AG10803 (cell line): ENCODE measurements at places on chromosomes 12 and 14.

- DNase-seq: no peak
Observed at GRCh38 chr14:81829447-81829846, 295.8 kb upstream of the SEL1L start.

- DNase-seq: no peak
Observed at GRCh38 chr12:68627673-68628319, 17.1 kb downstream of the RAP1B start.

DNA sequence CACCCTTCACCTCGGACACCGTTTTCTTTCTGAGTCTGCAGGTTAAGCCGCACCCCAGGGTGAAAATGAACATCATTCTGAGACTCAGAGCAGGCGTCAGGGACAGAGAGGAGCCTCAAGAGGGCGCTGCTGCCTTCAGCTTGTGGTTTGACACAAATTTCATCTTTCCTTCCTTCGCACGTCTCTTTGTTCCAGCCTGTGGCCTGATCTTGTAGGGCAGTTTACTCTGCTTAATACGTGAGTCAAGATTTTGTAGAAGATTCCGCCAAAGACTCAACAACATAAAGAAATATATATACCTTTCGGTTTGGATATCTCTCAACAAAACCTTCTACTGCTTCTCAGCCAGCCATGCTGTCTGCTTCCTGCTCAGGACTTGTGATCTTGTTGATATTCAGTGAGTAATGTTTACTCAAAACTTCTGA lies 329.3 kb upstream of the OR4E1 start:
- DNase-seq: no peak

DNA sequence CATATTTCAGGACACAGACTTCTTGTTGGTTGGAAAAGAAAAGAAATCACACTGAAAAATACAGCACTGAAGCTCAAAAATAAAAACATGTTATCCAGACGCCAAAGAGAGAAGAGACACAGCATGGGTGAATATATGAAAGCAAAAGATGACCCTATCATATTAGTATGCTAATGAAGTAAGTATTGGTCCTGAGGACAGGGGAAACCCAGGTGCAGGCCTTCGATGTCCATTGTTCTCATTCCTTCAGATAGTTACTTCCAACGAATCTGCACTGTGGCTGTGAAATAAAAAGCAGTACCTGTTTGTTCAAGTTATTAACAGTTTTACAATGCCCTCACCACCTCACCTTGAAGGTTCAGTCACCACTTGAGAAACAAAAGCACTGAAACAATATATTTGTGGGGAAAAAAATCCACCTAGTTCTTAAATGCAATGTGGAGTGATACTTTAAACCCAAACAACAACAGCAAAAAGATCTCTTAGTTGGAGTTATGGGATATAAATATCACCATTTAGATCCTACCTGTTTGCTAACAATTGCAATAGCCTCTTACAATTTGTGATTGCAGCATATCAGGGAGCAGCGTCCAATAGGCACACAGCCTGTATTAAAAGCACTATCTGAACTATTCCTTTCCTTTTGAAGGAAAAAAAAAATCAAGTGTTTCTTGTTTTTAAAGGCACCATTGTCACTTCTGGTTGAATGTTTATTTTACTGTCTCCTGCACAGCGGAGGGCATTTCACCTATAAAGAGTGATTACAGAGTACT lies 188.1 kb downstream of the BCAT1 start:
- DNase-seq: no peak

GRCh38 chr14:39109893-39110715 lies 4.0 kb upstream of the GEMIN2 start:
- no peak for DNase-seq

GRCh38 chr12:52217223-52217622 lies 15.8 kb upstream of the KRT7 start:
- no peak for DNase-seq

DNA sequence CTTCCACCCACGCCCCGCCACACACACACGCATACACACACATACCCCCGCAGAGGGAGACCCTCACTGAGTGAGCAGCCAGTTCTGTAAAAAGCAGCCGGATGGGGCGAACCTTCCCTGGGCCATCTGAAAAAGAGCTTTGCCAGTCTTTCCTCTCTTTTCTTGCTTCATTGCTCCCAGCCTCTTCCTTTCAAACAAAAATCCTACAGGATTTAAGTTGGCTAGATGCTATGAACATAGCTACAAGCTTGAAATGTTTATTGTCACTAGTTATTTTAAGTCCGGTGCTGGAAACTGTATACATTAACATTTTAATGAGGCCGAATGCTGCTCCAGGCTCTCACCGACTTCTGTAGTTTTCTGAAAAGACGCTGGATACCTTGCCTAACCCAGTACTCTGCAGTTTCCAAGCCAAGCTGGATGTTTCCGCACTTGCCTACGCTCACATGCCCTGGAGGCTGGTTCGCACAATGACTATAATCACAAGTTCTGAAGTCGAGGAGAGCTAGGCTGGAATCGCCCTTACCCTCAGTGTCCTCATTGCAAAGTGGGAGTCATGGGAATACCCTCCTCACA lies 39.2 kb downstream of the LTBP2 start:
- DNase-seq: no peak

GRCh38 chr14:93230539-93230938 lies 23.5 kb downstream of the UBR7 start:
- DNase-seq: no peak

DNA sequence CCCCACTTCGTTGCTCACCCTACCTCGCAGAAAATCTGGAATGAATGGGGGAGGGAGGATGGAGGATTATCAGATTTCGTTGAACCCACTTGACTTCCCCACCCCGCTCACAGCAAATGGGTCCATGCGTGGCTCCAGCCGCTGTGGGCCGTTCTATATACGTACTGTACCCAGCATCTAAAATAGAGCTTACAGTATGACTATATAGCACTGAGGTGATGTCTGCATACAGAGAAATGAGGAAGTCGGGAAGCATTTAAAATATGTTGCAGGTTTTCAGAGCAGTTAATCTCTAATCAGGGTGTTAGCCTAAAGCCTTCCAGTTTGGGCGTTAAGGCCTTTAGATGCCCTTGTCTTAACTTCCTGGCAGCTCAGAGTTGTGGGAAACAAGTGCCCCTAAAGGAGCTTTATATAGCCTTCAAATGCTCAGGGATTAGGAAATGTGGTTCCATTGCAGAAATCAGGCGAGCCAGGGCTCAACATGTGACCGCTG lies 1.4 kb downstream of the BICDL1 start:
- DNase-seq: no peak

DNA sequence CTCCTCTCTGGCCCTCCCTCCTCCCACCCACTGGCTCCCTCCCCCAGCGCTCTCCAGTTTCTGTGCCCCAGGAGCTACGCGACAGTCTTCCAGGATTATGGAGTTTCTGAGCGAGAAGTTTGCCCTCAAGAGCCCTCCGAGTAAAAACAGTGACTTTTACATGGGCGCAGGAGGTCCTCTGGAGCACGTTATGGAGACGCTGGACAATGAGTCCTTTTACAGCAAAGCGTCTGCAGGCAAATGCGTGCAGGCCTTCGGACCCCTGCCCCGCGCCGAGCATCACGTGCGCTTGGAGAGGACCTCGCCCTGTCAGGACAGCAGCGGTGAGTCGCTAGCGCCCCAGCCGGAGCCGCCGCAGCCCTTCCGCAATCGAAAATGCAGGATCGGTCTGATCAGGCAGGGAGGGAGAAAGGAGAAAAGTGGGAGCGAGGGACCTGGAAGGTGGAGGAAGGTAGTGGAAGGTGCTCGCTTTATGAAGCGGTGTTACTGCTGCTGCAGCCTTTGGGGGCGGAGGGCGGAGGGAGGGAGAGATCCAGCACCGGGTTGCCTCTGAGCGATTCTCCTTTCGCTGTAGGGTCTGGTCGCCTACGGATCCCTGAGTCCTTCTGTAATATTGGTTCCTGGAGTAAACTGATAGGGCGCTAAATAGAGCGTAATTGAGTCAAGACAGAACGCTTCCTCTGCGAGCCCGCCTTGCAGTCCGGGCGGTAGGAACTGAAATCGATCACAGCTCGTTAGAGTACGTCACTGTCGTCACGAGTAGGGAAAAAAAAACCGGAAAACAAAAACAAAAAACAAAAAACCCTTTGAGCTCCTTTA lies at the start of gene ALX1:
Gene ALX1, plus strand, starts transcription at position 56 of the 819 bp plus-strand sequence. Its CDS starts 42 bp downstream, at position 98.
- peak; percentile 6 for DNase-seq

DNA sequence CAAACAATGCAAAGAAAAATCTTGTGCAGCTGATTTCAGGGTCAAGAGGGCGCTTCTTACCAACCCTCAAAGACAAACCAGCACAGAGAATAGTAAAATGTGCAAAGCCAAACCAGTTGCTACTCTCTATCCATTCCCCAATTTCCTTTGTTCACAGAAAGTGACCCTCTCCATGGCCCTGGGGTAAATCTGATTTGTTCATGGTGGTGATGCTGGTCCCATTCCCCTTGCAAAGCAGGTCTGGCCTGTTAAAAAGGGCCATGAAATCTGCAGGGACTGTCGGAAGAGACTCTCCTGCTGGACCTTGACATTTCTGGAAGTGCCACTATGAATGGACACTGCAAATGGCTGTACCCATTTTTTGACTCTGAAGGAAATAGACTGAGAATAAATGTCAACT lies 113.5 kb downstream of the HMGA2 start:
- no peak for DNase-seq

- DNase-seq: no peak
Observed at GRCh38 chr14:93017301-93017797, 94.4 kb downstream of the CHGA start.

DNA sequence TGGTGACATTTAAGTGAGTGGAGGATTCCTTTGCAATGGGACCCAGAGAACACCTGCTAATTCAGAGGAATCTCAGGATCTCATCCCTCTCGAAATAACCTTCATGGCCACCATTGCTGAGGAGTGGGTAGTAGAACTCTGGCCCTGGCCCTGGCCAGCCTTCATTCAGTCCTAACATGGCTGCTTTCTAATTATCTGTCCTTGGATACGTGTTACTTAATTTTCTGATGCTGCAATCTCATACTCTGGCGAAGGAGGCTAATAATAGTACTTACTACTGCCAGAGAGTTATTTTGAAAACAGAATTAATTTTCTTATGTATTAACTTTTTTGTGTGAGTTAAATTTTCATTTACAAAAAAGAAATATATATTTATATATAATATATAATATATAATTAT lies 12.1 kb upstream of the COX6A1 start:
- DNase-seq: no peak

DNA sequence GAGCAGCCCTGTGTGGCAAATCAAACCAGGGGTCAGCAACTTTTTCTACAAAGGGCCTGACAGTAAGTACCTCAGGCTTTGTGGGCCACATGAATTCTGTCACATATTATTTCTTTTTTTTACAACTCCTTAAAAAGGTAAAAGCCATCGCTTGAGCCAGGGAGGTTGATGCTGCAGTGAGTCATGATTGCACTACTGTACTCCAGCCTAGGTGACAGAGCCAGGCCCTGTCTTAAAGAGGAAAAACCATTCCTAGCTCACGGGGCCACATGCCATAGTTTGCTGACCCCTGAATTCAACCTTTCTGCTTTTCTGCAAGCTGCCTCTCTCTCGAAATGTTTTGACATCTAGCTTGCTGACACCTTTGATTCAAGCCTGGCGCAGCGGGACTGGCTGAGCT lies 55.1 kb upstream of the CORO1C start:
- DNase-seq: no peak

GRCh38 chr12:62689042-62689839 lies 222.6 kb downstream of the MON2 start:
- no peak for DNase-seq

DNA sequence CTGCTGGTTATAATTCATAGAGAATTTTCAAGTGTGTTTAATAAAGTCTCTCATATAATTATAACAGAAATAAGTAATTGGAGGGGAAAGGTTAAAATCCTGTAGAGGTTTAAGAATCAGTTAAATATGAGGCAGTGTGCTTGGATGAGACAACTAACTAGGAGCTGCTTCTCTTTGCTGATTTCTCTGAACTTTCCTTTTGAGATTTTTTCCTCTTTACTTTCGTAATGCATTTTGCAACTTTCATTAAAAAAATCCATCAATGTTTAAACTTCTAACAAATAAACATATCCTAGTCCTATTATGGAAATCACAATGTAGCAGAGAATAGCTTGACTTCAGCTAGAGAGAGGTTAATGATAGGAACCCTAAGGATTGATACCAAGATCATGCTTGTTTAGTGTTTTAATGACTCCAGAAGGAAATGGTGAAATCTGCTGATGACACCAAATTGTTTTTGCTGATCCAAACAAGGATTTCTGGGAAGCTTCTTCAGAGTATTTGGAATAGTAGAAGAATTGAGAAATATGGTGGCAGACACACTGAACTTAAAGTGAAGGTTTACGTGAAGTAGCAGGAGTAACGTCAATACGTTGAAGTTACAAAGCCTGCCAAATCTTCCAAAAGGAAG lies 122.6 kb downstream of the RAD51B start:
- peak; percentile 53 for DNase-seq

DNA sequence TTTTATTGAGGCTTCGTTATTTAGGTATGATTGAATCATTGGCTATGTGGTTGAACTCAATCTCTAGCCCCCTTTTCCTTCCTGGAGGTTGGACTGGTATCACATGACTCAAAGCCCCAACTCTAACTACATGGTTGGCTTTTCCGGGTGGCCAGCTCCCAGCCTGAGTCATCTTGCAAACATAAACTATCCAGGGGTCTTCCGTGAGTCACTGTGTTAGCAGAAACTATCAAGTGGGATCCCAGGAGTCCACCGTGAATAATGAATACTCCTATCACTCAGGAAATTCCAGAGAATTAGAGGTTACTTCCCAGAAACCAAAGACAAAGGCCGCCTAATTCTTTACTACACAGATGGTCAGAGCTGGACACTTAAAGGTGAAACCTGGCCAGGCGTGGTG lies 19.7 kb upstream of the PLEKHD1 start:
- peak; percentile 15 for DNase-seq

GRCh38 chr12:57142121-57142520 lies 5.3 kb downstream of the LRP1-AS start:
- no peak for DNase-seq

DNA sequence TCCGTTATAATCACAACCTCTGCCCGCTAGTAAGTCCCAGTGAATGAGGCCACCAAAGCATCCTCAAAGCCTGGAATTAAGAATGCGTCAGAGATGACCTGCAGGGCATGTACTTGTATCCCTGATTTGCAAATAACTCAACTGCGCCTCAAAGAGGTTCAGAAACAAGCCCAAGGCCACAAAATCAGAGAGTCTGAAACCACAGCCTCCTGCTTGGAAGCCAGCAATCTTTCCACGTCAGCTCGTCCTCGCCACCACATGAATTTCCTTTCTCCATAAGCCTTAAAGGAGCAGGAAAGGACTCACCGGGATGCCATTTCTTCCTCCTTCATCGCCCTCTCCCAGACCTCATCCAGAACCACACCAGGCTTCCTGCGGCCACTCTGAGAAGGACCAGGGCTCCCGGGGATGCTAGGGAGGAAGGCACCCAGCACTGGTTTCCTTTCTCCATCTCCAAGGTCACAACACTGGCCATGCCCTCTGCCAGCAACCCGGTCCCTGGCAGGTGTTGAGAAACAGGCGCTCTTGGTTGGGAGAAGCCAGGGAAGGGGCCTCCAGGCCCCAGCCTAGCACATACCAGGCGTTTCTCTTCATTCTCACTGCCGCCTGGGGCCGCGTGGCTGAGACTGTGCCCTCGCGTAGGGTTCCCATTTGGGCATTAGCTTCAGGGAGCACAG lies 191.2 kb upstream of the DIO3 start:
- no peak for DNase-seq

- DNase-seq: no peak
Observed at GRCh38 chr12:131491916-131492490, 218.9 kb upstream of the SFSWAP start.
